ENCODE measurements at places on chromosomes 2 and 18.

DNA sequence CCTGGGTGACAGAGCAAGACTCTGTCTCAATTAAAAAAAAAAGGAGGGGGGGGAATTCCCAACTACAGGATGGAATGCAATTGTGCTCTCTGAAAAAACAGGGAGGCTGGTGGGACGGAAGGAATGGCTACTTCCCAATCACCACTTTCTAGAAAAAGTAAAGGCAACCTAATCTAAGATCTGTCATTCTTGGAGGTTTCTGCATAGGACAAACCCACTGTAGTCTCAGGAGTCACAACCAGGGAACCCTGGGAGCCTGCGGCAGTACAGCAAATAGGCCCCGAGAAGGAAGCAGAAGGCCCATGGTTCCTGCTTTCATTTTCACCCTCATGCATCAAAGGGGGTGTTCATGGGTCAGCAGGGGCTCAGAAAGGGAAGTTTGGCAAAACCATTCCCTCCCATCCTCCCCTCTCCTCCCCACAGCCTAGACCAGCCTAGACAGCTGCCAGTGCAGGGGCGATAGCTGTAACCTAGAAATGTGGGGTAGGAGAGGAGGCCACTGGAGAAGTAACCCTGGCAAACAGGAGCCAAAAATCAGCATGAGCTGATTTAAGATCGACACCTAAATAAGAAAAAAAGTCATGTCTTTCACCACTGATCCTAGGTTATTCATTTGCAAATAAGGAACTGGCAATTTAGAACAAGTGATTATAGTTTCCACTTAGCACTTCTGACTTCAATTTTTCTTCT, 48.0 kb downstream of the TRABD2A start:
- DNase-seq = no peak

DNA sequence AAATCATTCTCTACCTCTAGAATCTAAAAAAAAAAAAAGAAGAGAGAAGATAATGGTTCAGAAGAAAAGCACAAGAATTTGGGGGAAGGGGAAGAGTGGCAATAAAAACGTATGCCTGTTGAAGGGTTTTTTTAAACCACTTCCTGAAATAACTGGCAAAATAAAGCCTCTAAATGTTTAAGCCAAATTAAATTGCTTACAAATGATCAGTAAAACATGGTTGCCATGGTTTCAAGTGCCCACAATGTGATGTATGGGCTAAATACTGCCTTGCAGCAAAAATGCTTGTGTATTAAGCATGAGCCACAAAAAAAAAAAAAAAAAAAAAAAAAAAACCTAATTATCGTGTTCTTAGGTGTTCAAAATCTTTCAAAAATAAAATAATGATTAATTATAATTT, 60.8 kb downstream of the RBM43 start:
- DNase-seq = no peak

DNA sequence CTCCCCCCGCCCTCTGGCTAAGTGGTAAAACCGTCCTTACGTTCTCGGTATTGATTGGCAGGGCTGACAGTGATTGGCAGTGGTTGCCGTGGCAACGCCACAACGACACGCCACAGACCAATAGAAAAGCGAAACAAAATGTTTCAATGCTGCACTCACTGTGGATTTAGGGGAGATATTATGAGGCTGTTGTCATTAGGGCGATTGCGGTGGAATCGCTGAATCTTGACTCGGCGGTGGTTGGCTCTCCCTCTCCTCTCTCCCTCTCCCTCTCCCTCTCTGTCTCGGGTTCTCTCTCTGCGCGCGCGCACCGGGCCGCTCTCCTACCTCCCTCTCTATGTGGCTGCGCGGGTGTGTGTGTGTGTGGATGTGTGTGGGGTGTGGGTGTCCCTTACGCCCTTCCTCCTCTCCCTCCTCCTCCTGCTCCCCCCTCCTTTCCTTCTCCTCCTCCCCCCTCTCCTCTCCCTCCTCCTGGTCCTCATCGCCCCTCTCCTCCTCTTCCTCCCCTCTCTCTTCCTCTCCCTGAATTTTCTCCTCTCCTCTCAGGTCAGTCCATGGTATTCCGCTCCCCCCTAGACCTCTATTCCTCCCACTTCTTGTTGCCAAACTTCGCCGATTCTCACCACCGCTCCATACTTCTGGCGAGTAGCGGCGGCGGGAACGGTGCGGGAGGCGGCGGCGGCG, at the start of gene SIX3:
Gene SIX3, plus strand, starts transcription at position 152 of the 684 bp plus-strand sequence. Its CDS starts 403 bp downstream, at position 555.
- DNase-seq = peak; percentile 67

GRCh38 chr2:136052369-136053362, 65.3 kb downstream of the CXCR4 start:
- DNase-seq = no peak

- DNase-seq = no peak
Measured at GRCh38 chr2:217086038-217086522, 226.2 kb upstream of the TNP1 start.

GRCh38 chr2:226325526-226325925, 474.1 kb downstream of the IRS1 start:
- DNase-seq = no peak

- DNase-seq = no peak
Measured at GRCh38 chr2:158748926-158749590, 46.1 kb upstream of the DAPL1 start.

- DNase-seq = no peak
Measured at GRCh38 chr2:191180713-191181112, 29.9 kb upstream of the STAT4 start.

- no peak for DNase-seq
Measured at GRCh38 chr18:47932190-47932589, 1.7 kb upstream of the SMAD2 start.

GRCh38 chr2:175567435-175568061, 386.0 kb upstream of the ATP5MC3 start:
- DNase-seq = no peak

DNA sequence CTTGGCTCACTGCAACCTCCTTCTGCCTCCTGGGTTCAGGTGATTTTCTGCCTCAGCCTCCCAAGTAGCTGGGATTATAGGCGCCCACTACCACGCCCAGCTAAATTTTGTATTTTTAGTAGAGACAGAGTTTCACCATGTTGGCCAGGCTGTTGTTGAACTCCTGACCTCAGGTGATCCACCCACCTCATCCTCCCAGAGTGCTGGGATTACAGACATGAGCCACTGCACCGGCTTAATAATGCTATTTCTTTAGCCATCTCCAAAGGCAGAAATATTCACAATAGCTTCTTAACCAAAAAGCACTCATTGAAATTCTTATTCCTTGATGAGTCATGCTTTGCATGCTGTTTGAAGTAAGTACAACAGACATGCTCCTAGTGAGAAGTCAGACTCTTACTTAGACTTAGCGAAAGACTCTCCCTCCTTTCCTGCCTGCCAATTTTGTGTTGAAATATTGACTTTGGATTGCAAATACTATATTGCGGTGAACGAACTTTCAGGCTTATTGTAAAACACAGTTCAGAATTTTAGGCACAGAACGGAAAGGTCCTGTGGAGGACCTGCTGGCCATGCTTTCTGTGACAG, 4.4 kb downstream of the ACTR3 start:
- no peak for DNase-seq

GRCh38 chr2:109736177-109736827, 57.8 kb upstream of the RGPD5 start:
- DNase-seq = no peak

GRCh38 chr2:145206496-145207281, 686.8 kb upstream of the ZEB2 start:
- DNase-seq = no peak

GRCh38 chr2:183284606-183285005, 160.4 kb downstream of the NUP35 start:
- DNase-seq = no peak

DNA sequence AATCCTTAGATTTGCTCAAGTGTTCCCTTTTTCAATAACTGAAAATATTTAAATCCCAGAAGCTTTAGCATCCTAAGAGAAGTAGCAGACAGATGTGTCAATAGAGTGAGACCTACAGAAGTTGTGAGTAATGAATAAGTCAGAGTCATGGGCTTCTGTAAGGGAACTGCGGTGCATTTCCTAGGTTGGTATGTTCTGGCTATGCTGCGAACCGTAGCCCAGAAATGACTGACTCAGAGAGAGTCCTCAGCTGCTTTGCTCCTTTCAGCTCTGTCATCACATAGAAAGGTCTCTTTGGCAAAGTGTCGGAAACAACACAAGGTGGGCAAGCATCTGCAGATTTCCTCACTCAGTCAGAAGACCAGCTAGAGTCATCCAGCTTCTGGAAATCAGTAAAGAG, 297.1 kb downstream of the ARHGAP15 start:
- DNase-seq = no peak

GRCh38 chr2:229601936-229602335, 112.4 kb downstream of the DNER start:
- DNase-seq = no peak

GRCh38 chr2:129914538-129915302, 64.7 kb upstream of the RAB6C start:
- no peak for DNase-seq

DNA sequence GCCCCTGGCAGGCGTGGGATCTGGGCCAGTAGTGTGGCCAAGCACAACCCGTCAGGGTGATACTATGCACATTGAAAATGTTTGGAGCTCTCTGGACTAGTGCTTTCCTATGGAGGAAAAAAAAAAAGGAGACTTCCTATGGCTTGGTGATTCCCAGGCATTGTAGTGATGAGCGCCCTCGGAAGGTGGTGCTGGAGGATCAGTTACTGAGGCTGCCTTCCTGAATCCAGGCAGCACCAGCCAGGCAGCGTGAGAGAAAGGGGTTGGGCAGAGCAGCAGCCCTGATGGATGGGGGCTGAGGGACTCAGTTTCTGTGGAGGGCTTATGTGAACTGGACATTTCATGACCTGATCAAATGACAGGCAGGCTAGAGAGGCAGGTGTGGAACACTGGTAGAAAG, 70.9 kb downstream of the CHRNA1 start:
- no peak for DNase-seq

DNA sequence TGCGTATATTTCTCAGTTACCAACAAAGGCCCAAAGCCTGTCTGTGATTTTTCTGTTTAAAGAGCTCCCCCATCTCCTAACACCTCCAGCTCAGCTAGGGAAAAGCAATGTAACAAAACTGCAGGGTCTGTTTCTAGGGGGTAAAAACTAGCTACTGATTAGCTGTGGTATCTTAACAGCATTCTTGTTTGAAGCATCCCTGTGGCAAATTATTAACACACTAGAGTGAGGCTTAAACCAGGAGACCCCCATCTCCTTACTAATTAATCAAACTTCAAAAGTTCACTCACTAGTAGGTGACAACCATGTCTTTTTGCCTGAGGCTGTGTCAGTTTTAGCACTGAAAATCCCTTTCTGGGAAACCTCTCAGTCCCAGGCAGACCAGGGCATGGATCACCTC, 186.2 kb upstream of the PARD3B start:
- no peak for DNase-seq

DNA sequence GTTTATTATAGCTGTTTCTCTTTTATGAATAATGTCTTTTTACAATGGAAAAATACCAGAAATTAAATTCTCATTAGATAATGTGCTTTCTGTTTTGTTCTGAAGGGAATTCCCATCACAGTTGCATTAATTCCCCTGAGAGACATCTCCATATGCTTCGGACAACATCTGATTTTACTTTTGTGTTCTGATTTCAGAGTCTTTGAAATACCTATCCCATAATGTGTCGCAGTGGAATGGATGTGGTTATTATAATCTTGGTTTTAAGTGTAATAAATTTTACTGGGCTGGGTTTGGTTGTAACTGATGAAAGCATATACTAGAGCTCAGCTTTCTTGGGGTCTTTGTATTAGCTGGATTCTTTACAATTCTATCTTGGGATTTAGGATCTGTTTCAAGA, 12.5 kb downstream of the SPTBN1 start:
- no peak for DNase-seq

DNA sequence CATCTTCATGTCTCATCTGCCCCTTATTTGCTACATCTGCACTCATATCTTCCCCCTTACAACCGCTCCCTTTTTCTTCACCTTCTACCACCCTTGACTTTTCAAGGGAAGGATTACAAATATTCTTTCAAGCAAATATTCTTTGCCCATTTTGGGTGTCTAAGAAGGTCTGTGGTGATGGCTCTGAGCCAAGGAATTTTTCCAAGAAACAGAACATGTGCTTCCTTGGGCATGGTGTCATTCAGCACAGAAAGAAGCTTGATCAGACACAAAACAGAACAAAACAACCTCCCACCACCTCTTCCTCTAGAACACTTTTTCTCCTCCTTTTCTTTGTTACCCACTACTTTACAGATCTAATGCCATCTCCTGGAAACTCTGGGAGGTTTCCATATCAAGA, 313.7 kb downstream of the SATB2 start:
- DNase-seq = no peak

DNA sequence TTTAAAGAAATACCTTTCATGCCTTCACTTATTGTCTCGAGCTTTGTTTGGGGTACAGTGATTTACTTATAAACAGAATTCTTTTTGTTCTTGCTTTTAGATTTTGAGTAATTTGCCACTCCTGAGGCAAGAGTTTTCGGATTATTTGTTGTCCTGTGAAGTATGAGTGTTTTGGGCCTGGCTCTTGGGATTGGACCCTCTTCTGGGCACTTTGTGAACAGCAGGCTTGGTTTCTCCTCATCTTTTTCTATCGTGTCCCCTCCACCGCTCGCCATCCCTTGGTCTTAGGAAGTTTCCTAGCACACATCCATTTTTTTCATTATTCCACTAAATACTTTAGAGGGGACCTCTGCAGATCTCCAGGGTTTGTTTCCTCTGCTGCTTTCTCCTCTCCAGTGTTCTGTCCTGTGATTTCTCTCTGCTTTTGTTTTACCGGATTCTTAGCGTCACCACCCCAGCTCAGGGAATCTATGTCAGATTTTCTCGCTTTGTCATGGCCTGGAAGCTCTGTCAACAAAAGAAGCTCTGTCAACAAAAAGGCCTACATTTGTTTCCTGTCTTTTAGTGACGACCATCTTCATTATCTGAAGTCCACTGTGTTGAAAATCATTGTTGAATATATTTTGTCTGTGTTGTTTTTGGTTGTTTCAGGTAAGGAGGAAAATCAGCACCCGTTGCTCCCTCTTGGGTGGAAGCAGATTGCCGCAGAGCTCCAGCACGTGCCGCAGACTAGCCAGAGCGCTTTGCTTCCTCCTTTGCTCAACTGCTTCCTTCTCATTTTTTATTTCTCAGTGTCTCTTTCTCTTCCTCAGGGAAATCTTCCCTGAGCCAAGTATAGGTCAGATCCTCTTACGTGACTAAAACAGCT, 27.8 kb downstream of the ANKRD62 start:
- DNase-seq = no peak

GRCh38 chr2:119212139-119212800, 11.4 kb upstream of the STEAP3 start:
- no peak for DNase-seq

- no peak for DNase-seq
Measured at GRCh38 chr18:5066380-5066977, 130.6 kb downstream of the AKAIN1 start.

DNA sequence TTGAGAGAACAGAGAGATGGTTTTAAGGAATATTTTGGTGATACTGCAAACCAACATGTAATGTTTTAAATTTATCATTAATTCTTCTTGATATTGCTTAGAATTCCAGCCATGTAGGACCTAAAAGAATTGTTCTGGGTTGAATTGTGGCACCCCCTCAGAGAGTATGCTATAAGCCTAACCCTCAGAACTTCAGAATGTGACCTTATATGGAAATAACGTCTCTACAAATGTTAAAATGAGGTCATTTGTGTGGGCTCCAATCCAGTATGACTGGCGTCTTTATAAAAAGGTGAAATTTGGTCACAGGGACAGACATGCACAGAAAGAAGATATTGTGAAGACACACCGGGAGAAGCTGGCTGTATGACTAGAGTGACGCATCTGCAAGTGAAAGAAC, 193.6 kb downstream of the NRXN1 start:
- no peak for DNase-seq
